ENCODE measurements at places on chromosomes 11 and 22.

DNA sequence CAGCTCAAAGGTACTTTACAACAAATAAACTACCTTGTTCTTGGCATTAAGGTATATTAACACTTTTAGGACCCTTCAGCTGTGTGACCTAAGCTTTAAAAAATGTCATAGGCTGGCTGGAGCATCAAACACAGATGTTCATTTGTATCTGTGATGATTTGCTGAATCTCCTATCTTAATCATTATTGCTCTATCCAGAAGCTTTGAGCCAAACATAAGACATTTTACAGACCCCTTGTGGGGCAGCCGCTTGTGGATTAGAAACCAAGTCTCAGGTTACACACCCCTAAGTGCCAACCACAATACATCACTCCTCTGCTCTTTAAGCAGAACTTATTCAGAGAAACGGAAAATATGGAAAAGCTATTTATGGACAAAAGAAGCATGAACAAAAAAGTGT lies 394.2 kb upstream of the CCDC90B start:
- DNase-seq: no peak

- no peak for DNase-seq
These were observed 141.0 kb downstream of the ARHGAP42 start for GRCh38 chr11:100827934-100828661.

DNA sequence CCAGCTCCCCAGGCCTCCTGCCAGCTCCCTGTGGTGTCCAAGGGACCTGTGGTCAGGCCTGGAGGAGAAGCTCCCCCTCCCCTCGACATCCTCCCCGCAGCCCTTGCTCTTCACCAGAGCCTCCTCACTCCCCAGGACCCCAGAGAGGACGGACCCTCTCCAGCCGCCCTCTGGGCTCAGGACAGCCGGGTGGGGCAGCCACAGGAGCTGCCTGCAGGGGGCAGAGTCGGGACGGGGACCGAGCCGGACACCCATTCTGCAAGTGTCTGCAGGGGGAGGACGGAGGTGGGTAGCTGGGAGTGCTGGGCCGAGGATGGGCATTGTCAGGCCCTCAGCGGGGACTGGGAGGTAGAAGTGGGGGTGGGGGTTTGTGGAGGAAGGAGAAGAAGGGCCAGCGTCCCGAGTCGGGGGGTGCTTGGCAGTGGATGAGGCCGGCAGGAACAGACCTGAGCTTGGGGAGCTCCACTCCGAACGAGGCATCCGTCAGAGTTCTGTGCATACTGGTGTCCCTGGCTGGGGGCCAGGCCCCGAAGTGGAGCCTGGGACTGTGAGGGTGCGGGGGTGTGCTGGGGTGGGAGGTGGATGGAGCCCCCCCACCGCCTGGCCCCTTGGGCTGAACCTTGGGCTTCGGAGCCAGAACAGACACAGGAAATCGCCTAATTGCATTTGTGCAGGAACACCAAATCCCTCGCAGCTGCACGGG lies 15.2 kb downstream of the PRR33 start:
- DNase-seq: peak; percentile 30

DNA sequence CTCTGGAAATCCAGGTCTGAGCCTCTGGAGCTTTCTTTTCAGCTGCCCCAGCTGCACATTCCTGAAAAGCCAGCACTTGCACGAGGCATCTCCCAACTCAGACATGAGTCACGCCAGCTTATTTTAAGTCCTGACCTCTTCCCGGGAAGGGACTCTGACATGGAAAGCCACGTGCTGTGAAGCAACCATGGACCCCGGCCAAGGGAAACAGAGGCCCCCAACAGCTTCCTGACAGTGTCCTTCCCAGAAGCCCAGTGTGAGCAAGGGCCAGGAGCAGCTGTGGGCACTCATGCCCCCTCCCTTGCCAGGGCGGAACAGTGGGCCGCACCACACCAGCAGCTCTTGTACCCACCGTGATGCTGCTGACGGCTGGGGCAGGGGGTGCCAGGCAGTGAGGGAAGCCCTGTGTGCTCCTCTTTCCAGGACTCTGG lies 118.8 kb upstream of the CADM1 start:
- DNase-seq: no peak

- no peak for DNase-seq
These were observed 33.5 kb upstream of the FCHSD2 start for GRCh38 chr11:73175551-73176144.

- no peak for DNase-seq
These were observed 234.5 kb upstream of the B3GAT1 start for GRCh38 chr11:134646561-134646960.

DNA sequence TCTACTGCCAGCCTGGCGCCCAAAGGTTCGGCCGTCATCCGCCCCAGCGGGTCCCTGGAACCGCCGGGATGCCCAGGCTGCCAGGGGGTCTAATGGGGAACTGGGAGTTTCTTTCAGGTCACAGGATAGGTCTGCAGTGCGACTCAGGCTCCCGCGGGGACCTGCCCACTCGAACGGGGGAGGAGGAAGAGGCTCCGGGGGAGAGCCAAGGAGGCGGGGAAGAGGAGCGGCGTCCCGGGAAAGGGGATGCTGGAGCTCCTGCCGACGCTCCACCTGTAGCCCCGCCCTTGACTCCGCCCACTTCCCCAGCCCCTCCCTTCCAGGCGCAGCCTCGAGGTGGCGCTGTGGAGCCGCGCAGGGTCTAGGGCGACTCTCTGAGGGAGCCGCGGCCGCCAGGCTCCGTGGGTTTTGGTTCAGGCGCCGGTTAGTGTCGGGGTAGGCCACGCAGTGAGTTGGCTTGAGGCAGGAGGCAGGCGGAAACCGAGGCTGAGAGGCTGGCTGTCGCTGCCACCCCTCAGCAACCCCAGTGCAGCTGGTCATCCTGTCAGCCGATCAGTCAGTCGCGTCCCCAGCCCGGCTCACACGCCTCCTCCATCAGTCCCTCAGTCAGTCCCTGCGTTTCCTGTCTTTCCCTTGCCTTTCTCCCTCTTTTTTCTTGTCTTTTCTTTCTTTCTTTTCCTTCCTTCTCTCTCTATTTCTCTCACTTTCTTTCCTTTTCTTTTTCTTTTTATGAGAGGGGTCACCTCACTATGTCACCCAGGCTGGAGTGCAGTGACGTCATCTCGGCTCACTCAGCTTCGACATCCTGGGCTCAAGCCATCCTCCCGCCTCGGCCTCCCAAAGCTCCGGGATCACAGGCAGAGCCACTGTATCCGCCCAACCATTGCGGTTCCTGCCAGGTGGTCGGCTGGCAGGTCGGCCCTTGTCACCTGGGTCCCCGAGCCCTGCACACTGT lies 26.4 kb downstream of the YWHAH start:
- peak; percentile 93 for DNase-seq

- DNase-seq: no peak
These were observed 182.2 kb downstream of the MAML2 start for GRCh38 chr11:96160732-96161306.

DNA sequence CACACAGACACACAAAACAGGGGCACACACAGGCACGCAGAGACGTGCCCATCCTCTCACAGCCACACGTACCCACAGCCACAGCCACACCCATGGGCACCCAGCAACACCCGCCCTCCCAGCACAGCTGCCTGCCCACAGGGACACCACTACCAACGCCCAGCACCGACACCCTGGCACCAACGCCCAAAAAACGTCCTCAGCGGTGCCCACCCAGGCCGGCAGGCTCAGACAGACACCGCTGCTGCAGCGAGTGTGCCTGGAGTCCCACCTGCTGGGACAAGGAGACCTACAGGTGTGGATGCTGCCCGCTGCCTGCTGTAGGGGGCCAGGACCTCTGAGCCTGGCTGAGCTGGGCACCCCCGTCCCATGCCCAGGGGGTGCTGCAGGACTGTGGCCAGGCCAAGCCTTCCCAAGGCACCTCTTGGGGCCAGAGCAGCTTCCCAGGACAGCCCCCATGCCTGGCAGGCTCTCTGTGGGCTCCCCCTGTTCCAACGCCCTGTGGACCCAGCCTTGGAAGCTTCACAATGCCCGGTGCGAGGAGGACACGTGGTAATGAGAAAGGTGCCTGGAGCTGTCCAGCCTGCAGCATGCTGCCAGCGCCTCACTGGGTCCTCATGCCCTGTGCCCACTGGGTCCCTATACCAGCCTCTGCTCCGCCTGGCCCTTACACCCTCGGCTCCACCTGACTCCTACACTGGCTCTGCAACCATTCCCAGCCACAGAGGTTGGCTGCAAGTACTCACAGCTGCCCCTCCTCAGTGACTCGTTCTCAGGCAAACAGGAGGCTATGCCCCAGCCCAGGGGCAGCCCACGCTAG lies 45.8 kb upstream of the TH start:
- DNase-seq: peak; percentile 22

DNA sequence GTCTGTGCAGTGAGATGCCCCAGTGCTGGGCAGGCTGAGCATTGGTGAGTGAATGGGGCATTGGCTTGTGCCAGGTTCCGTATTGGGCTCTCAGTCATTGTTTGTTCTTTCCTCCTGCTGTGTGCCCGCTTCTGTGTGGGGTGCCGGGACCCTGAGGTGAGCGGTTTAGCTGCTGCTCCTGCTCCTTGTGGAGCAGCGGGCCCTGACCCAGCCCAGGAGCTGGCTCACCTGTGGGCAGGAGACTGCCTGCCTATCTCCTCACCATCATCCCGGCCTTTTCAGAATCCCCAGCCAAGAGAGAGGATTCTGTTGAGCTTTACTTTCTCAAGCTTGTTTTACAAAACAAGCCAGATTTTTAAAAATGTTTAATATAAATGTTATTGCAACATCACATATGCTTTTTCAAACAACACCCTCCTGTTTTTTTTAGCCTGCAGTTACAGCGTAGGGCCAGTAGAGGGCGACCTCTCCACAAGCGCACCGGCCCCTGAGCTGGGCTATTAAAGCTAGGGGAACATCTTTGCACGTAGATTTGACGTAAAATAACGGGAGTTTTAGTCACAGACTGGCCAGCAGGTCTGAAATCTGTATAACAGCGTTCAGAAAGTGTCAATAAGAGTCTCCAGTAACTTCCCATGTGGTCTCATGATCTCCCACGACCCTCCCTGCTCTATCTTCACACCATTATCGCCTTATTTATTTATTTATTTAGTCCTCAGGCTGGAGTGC lies 25.1 kb upstream of the RELT start:
- DNase-seq: peak; percentile 75

DNA sequence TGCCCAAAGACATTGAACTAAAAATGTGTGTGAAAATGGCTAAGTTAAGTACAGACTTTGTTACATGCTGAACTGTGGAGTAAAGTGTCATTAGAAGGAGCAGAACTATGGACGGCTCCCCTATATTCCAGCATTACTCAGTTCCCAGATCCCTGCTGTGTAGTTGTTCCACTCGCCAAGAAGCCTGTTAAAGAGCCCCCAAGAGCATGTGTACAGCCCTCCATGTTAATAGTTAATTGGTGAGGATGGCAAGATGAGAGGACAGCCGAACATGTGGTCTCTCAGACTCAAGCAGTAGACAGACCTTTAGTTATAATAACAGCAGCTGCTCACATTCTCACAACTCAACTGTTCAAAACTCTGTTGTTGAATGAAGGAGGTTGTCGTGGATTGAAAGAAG lies 127.4 kb downstream of the ELP4 start:
- no peak for DNase-seq

DNA sequence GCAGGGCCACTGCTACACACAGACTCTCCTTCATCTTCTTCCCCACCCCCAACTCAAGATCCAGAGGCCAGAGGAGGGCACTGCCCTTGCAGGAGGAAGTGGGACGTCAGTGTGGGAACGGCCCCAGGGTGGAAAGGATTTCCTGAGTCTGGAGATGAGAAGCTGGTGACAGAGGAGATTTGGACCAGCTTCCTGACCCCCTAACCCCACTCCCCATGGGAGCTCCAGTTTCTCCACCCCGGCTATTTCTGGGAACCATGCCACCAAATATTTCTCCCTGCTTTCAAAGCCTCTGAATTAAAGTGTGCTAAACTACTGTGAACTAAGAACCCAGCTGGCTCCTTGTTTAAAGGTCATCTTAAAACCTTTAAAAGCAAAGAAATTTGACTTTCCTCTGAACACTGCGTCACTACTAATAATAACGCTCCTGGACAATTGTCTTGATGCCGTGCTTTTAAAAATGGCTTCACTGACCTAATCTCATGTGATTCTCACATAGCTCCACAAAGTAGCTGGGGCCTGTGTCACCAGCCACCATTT lies 46.6 kb downstream of the CWC15 start:
- DNase-seq: no peak

- DNase-seq: no peak
These were observed 19.3 kb downstream of the TSSC4 start for GRCh38 chr11:2419638-2420501.

- no peak for DNase-seq
These were observed 109.6 kb upstream of the CHORDC1 start for GRCh38 chr11:90332415-90332814.

DNA sequence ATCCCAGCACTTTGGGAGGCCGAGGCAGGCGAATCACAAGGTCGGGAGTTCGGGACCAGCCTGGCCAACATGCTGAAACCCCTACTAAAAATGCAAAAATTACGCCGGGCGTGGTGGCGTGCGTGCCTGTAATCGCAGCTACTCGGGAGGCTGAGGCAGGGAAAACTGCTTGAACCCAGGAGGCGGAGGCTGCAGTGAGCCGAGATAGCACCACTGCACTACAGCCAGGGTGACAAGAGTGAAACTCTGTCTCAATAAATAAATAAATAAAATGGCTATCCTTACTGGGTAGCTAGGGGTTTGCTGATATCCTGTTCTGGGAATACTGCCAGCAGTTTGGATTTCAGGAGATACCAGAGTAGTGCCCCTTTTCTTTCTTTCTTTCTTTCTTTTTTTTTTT lies 2.4 kb upstream of the RBM14 start:
- DNase-seq: no peak

DNA sequence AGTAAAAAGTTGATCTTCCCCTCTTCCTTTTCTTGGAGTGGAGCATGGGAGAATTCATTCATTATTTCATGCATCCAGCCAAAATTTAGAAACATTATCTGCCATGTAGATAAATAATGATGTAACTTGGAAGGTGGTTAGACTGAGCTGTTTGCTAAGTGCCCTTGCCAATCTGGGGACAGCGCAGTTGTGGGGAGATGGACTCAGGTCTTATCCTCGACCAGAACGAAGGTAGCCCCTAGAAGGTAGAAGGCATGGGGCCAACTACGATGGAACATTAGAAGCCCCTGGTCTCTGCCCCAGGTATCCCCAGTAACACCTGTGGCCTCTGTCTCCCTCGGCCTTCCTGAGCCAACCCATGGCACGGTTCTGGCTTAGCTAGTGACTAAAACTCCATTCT lies 53.0 kb upstream of the TIMP3 start:
- DNase-seq: no peak

GRCh38 chr11:43576803-43577521 lies 103.6 kb upstream of the HSD17B12 start:
- no peak for DNase-seq

GRCh38 chr22:43210631-43211515 lies 23.9 kb upstream of the TTLL12 start:
- no peak for DNase-seq

DNA sequence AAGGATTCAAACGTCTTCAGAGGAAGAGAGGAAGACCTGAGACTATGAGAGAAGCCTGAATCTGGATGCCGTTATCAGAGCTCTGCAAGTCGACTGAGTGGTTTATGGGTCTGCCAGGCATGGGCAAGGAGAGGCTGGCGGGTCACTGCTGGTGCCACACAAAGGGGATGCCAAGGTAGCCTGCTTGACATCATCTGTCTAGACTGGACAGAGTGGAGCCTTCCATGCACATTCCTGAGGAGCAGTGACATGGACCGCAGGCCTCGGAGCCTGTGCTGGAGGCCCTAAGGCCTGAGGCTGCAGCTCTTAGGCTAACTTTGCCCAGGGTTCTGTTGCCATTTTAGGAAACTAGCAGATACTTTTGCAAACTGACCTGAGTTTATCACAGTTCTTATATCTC lies 127.4 kb downstream of the WT1 start:
- DNase-seq: no peak

GRCh38 chr22:37188901-37189466 lies 937 bp upstream of the C1QTNF6 start:
- DNase-seq: no peak

Data from CD4-positive, alpha-beta memory T cell (primary cell).